ENCODE measurements at places on chromosomes 13 and 19.

- DNase-seq = no peak
Observed at GRCh38 chr13:47621931-47622330, 379.1 kb downstream of the SUCLA2 start.

- DNase-seq = no peak
Observed at GRCh38 chr19:38089440-38089839, 134.6 kb downstream of the DPF1 start.

- DNase-seq = no peak
Observed at GRCh38 chr13:111903143-111903542, 163.8 kb upstream of the SOX1 start.

- no peak for DNase-seq
Observed at GRCh38 chr19:30356951-30357579, 15.1 kb upstream of the ZNF536 start.
